Activated naive CD4-positive, alpha-beta T cell treated with Interleukin-2 at 50 U/mL for 16 hours (primary cell): ENCODE measurements at places on chromosomes 5 and 9.

- DNase-seq, result no peak
Observed at GRCh38 chr5:1101961-1102713, 9.7 kb downstream of the SLC12A7 start.

GRCh38 chr5:153081385-153081784, 409.1 kb upstream of the GRIA1 start:
- DNase-seq, result no peak

DNA sequence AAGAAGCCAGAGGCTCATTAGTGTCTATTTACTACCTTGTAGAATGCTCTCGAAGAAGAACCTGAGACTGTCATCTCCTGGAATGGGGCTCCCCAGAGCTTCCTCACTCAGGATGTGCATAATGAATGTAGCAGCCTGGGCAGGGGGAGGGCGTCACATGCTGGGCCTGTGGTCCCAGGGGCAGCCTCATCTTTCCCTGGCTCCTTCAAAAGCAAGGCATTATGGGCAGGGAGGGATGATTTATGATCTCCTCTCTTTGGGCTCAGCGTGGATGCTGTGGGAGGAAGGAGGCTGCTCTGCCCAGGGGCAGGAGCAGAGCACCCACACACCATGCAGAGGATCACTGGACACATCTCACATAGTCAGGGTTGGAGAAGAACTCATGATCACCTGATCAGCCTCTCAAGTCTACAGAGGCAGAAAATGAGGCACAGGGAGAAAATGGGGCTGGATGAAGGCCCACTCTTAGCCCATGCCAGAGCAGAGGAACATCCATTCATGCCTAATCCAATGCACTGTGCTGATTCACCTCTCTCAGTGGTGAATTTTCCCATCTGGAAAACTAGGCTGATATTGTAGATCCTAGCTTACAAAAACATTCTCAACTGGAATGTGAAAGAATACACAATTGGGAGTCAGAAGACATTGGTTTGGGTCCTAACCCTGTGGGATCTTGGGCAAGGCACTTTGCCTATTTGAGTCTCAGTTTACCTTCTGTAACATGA, 173.7 kb downstream of the CARTPT start:
- DNase-seq, result no peak

DNA sequence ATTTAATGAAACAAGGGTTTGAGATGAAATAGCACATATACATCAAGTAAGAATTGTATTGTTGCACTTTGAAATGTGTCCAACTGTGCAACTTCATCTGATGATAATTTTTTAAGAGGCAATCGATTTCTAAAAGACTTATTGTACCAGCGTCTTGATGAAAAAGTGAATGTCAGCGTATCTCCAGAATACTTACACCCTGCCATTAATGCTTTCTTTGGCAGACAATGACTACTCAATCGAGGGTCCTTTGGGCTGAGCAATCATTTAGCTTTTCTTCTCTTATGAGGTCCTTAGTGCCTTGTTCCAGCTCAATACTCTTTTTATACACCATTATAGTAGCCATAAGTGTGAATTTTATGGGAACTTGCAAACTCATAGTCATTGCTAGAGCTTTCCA, 4.7 kb downstream of the TLE1 start:
- DNase-seq, result no peak

DNA sequence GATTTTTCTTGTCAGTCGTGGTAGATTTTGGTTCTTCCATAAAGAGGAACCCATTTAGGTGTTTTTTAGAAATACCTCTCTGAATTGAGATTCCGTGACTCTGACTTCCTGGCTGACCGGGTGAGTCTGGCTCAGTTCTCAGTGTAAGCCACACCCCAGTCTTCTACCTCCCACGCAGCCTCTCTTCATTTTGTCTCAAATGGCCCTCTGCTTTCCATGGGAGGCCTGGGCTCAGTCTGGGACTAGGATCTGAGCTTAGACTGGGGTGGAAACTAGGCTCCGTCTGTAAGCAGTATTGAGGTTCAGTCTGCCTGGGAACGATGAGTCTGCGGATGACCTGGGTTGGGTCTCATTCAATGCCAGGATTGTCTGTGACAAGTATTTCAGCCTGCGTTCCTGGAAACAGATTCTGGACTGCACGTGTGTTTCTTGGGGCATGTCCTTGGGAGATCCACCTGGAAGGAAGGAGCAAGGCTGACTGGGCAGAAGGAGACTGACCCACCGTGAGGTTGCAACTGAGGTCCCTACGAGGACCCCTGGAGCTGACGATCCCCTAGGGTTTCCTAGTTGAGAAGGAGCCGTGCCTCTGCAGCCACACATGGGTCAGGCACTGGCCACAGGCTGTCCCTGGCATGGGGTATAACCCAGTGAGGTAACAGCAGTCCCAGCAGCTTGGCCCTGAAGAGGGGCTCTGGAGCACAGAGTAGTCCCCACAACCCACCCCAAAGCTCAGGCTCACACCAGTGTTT, 12.4 kb upstream of the CRB2 start:
- no peak for DNase-seq

DNA sequence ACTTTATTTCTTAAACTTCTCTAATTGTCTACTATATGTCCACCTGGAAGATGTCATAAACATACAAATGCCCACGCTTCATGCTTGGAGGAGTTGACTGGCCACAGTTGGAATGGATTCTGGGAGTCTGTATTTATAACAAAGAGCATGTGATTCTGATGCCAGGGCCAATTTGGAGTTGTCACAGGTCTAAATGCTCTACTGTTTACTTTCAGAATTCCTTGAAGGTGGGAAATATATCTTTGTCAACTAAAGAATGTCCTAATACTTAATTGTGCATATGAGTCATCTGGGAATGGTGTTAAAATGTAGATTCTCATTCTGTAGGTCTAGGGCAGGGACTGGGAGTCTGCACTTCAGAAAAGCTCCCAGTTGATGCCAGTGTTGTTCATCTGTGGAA, 196.1 kb downstream of the ANXA1 start:
- no peak for DNase-seq
